ENCODE measurements at places on chromosomes 6 and 20.

DNA sequence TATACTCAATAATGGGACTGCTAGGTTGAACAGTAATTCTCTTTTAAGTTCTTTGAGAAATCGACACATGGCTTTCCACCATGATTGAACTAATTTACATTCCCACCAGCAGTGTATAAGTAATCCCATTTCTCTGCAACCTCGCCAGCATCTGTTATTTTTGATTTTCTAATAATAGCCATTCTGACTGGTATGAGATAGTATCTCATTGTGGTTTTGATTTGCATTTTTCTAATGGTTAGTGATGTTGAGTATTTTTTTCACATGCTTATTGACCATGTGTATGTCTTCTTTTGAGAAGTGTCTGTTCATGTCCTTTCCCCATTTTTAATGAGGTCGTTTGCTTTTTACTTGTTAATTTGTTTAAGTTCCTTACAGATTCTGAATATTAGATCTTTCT is 66.5 kb downstream of the STK4 start:
- no peak for DNase-seq

DNA sequence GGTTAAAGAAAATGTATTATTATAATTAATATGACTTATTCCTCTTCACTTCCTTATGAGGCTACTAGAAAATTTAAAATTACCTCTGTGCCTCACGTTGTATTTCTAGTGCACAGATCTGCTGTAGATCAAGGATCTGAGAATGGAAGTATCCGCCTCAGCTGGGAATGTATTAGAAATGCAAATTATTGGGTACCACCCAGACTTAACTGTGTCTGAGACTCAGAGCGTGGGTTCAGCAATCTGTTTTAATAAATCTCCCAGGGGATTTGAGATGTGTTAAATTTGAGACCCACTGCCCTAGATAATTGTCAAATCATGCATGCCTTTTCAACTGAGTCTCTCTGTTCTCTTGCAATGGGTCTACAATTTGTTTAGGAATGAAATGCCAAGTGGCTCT is 658.0 kb upstream of the NOX3 start:
- no peak for DNase-seq

DNA sequence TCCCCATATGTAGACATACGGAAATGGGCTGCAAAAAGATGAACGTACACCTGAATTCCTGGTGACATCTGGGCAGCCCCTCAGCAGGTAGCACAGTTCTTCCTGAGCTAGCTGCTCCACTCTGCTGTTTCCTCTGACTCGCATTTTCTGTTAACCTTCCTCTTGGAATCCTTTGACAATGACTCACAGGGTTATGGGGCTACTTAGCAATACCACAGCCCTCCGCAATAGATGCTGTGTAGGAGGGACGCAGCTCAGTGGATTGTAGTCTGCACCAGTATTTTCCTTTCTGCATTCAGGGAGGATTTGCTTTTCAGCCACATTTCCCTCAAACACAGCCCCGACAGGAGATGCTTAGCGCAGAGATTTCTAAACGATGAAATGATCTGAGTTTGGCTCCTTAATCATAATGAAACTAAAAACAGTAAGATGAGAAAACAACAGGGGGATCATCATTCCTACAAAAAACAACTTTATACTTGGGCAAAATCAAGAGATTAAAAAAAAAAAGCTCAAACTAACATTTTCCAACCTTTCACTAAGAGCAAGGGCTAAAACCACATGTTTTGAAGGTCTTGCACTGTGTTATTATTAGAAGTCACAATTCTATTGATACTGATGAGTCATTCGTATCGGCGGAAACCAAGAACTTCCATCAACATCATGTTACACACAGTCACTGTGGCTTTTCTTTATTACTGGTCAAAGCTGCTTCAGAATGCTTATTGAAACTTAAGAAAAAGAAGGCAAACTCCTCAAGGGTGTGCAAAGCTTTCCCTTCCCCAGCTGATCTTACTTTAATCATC is 12.2 kb downstream of the BACH2 start:
- no peak for DNase-seq

DNA sequence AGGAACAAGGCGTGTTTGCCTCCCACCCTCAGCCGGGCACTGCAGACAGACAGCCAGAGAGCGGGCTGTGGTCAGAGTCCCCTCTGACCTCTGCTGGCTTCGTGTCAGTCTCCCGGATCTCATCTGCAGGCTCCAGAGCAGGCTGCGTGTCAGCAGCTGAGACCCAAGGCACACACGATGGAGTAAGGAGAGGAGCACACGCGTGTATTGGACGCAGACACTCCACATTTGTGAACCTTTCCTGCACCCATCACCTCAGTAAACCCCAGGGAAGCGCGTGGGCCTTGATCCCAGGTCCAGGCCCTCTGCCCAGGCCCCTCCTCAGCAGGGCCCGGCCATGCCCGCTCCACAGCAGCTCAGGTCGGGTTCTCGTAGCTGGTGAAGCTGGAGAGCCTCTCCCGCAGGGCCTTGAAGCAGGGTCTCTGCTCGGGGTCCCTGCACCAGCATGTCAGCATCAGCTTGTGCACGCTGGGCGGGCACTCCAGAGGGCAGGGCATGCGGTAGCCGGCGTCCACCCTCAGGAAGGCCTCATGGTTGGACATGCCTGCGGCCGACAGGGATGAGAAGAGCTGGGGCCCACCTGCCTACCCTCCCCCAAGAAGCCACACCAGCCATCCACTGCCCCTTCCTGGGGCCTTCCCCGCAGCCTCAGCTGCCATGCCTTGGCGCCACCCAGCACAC is 7.9 kb downstream of the PTK6 start:
- DNase-seq, result no peak

- DNase-seq, result no peak
Measured at GRCh38 chr6:84332139-84333034, 104.9 kb upstream of the CEP162 start.

- no peak for DNase-seq
Measured at GRCh38 chr6:143536461-143536865, 24.9 kb upstream of the FUCA2 start.

GRCh38 chr6:49764571-49765236 is 20.5 kb upstream of the CRISP3 start:
- no peak for DNase-seq

DNA sequence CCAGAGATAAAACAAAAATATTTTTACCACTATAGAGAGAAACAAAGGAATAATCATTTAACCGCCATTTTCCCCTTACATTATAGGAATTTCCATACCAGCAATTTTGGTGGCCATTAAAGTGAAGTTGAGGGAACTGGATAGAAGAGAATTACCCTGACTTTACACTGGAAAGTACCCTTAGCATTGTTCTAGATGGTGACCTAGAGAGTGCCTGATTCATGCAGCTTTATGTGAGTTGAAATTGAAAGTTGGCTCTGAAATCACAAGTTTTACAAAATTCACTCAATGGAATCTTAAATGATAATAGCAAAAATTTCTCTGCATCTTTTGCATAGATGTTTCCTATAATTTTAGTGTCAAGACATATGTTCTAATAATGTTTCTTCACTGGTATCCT is 55.7 kb upstream of the PREP start:
- no peak for DNase-seq

- no peak for DNase-seq
Measured at GRCh38 chr20:6401893-6402557, 279.2 kb upstream of the FERMT1 start.

DNA sequence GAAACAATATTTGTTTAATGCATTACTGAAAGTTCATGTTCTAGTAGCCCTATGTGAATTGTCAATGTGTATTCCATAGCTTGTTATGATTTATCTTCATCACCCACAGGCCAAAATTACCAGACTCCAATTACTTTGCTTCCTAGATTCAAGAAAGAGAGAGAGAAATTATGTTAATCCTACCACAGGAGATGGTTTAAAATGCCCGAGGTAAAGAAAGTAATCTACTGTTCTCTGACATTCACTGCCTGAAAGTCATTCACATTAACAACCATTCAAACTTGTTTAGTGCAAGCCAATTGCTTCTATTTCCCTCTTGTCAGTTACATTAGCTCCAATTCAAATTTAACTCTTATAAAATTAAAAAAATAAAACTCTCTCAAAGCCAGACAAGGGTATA is 260.4 kb upstream of the THEMIS start:
- no peak for DNase-seq

- no peak for DNase-seq
Measured at GRCh38 chr6:30480536-30481156, 8.7 kb upstream of the HLA-E start.

DNA sequence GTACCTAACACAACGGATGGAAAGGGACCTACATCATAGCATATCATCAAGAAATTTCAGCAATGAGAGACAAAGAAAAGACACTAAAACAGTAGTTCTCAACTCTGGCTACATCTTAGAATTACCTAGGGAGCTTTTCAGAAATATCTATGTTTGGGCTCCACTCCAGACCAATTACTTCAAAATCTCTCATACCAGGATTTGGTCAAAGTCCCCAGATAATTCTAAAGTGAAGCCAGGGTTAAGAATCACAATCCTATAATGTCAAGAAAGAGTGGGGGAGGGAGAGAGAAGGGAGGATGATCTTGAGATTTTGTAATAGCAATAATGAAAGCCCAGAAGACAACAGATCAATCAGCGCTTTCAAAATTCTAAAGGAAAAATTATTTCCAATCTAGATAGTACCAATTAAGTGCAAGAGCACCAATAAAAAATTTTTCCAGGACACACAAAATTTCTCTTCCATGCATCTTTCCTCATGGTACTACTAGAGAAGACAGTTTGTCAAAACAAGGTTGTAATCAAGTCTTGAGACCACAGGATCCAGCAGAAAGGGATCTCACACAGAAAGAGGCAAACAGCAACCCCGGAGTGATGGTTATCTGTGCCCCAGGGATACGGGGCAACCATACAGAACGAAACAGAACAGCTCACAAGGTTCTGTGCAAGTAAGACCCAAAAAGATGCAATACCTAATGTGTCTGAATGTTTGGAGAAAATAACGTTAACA is 152.9 kb upstream of the DST start:
- no peak for DNase-seq

GRCh38 chr20:16385891-16386290 is 187.4 kb downstream of the KIF16B start:
- DNase-seq, result no peak

DNA sequence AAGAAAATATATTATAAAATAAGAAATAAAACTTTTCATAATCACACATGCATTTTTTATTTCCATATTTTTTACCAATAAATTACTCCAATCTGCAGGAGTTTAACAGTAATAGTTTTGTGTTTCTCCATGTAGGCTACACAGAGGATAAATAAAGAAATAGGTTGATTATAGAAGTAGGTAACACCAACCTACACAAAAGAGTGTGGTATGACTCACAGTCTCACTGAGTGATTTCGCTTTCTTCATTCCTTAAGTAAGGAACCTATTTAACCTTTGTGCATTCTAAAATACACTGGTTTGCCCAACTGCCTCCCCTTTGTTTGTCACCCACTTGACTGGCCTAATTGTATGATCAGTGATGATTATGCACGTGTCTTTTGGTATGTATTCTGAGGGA is 244.2 kb upstream of the RIMS1 start:
- no peak for DNase-seq

- no peak for DNase-seq
Measured at GRCh38 chr6:53931086-53931485, 136.3 kb downstream of the LRRC1 start.

- no peak for DNase-seq
Measured at GRCh38 chr20:40636486-40636885, 52.5 kb downstream of the MAFB start.

DNA sequence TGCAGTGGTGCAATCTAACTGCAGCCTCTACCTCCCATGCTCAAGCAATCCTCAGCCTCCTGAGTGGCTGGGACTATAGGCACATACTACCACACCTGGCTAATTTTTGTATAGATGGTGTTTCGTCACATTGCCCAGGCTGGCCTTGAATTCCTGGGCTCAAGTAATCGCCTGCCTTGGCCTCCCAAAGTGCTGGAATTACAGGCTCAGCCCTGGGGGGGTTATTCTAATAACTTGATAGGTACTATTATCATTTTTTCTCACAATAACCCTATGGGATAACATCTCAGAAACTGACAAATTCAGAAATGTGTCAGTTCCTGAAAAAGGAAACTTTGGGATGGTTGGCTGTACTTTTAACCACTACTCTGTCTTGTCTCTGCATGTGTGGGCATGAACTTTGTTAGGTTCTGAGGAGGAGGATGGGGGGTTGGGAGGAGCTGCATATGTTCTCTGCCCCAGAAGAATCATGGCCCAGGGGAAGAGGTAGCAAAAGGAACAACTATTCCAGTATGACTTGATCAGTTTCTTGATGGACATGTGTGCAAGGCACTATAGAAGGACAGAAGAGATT is 169.9 kb downstream of the CARMIL1 start:
- DNase-seq, result no peak

GRCh38 chr6:13538084-13538483 is 36.3 kb upstream of the SIRT5 start:
- DNase-seq, result no peak

DNA sequence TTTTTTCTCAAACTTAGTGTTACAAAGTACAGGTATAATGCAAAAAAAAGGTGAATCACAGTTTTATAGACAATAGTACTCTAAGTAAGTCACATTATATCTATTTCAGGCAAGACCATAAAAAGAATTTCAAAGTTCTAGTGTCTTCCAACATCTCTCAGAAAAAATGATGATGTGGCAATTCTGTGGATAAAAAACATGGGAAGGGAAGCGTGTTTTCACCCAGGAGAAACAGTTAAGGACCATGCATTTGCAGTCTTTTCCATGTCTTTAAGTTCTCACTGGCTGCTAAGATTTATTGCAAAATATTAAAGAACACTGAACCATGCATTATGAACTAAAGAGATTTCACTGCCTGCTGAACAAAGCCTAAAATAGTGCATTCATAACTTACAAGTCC is 1.8 kb downstream of the SSR1 start:
- no peak for DNase-seq

DNA sequence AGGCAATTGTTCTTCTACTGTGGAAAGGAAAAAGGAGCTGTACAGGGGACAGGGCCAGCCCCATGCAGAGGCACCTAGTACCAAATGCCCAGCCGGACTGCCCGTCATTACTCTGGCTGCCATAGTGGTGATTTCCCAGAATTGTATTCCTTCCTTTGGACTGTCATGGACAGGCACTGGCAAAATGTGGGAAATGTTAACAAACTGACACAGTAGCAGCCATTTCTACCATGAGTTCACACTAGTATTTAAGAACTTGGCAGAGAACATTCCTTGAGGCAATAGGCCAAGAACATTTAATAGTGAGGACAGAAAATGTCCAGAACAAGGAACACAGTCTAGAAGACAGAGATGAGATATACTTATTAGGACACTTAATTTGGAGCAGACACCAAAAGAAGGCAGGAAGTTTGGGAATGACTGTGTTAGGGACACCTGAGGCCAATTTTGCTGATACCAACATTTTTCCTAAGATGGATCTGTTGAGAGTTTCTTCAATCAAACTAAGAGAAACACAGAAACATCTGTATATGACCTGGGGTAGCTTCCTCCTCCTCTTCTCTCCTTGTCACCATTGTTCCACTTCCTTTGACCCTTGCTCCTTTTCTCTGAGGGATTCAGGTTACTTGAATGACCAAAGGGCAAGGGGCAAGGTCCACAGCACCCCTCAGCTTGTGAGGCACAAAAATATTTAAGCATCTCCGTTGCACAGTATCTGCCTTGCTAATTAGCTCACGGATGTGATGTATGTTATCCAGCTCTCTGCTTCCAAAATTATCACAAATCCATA is 14.9 kb downstream of the ADTRP start:
- DNase-seq, result no peak

GRCh38 chr6:54390362-54390761 is 82.1 kb downstream of the TINAG start:
- DNase-seq, result no peak

Measured in cerebellar nuclear complex (tissue), 1 donor.